ENCODE measurements at places on chromosomes 4 and X.

DNA sequence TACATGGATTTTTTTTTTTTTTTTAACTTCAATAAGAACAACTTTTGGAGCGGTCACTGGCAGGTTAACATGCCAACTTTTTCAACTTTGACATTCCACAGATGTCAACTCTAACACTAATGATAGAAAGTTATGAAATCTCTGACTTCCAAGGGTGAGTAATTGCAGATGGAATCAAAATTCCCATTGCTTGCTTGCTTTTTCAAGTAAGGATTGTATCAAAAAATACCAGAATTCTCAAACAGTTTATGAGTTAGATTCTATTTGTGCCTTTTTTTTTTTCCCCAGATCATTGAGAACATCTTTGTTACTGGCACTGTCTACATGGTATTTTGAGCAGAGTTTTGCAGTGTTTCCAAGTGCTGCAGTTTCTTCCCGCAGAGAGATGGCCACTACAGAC lies 50.3 kb upstream of the OTUD4 start:
- no peak for DNase-seq

- DNase-seq: no peak
These were observed 47.5 kb upstream of the NKX1-1 start for GRCh38 chr4:1453731-1454130.

GRCh38 chr4:39326468-39326977 lies 39.6 kb downstream of the RFC1 start:
- DNase-seq: no peak

DNA sequence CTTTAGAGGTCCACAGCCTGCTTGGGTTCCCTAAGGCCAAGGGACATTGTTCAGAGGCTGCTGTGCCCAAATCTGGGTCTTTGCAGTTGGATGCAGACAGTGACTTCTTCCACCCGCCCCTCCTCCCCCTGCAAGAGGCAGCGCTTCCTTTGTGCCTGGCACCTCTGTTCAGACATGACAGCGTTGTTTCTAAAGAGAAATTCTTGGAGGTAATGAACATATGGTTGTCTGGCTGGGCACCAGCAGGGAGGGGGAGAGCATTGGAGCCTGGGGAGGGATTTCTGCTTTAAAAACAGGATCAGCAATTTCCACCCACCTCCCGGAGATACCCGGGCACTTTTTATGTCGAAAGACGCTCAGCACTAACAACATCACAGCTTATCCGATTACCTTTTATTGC lies 51.5 kb downstream of the PSAPL1 start:
- no peak for DNase-seq

- no peak for DNase-seq
These were observed 80.8 kb downstream of the ANKRD50 start for GRCh38 chr4:124631760-124632159.
